ENCODE measurements at places on chromosomes 2 and 18. TPM values are rescaled to one million over a fixed set of nuclear protein-coding genes. Genes with fewer than 3 reads are reported as not detected.

UGT1A1 gene
- not detected for total RNA-seq

SLC39A6 gene
- total RNA-seq: 29.6 TPM

C2orf15 gene
- total RNA-seq: not detected

AP1S3 gene
- total RNA-seq: 0.91 TPM

ANKRD30B gene
- not detected for total RNA-seq

- no peak overlapping the region for H3K4me3 ChIP-seq
- H3K27me3 ChIP-seq: no peaks in the 10 kb centered on the region
- no peak overlapping the region for H3K27ac ChIP-seq
- peaks cover 2% of the 10 kb centered on the region for H3K4me1 ChIP-seq
Observed at GRCh38 chr2:55970500-55970899, 46.9 kb upstream of the EFEMP1 start.

DNA sequence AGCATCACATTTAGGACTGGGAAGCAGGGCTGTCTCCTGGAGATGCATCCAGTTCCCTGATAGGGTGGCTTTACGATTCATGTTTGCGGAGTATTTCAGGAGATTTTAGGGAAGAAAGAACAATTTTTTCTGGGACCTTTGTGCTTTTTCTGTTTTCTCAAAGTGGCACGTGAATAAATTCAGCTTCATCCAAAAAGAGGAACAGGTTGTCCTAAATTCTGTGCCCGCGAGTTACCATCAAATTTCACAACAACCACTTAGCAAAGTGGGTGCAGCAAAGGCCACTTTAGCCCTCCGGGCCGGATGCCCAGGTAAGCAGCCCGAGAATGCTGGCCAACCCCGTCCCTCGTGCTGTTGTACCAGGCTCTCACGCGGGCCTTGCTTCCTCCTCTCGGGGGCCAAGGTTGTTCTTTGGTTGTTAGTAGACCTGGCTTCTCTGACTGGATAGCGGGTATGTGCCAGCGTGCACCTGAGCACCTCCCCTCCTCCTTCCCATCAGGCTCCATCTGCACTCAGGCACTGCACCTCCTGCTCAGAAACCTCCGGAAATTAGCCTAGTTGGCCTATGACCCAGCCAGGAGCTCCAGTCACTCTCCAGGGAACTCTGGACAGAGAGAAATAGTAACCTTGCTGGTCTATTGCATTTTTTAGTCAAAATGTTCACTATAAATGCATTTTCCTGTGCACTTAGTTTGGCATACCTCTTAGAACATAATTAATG, 83.0 kb downstream of the CMPK2 start:
- no peaks in the 10 kb centered on the region for H3K27me3 ChIP-seq
- DNase-seq: no peak
- no peak overlapping the region for H3K4me3 ChIP-seq
- H3K36me3 ChIP-seq: no peaks in the 10 kb centered on the region

- H3K27me3 ChIP-seq: no peaks in the 10 kb centered on the region
- H3K27ac ChIP-seq: no peak overlapping the region
- no peaks in the 10 kb centered on the region for H3K4me1 ChIP-seq
- no peak for DNase-seq
- no peaks in the 10 kb centered on the region for H3K36me3 ChIP-seq
Observed at GRCh38 chr2:179140571-179140970, 90.6 kb upstream of the CCDC141 start.

- no peak overlapping the region for H3K4me3 ChIP-seq
- no peak overlapping the region for H3K27ac ChIP-seq
- H3K27me3 ChIP-seq: no peaks in the 10 kb centered on the region
- no peak for DNase-seq
- H3K4me1 ChIP-seq: no peaks in the 10 kb centered on the region
Observed at GRCh38 chr18:79902640-79903039, 48.8 kb downstream of the SLC66A2 start.

DNA sequence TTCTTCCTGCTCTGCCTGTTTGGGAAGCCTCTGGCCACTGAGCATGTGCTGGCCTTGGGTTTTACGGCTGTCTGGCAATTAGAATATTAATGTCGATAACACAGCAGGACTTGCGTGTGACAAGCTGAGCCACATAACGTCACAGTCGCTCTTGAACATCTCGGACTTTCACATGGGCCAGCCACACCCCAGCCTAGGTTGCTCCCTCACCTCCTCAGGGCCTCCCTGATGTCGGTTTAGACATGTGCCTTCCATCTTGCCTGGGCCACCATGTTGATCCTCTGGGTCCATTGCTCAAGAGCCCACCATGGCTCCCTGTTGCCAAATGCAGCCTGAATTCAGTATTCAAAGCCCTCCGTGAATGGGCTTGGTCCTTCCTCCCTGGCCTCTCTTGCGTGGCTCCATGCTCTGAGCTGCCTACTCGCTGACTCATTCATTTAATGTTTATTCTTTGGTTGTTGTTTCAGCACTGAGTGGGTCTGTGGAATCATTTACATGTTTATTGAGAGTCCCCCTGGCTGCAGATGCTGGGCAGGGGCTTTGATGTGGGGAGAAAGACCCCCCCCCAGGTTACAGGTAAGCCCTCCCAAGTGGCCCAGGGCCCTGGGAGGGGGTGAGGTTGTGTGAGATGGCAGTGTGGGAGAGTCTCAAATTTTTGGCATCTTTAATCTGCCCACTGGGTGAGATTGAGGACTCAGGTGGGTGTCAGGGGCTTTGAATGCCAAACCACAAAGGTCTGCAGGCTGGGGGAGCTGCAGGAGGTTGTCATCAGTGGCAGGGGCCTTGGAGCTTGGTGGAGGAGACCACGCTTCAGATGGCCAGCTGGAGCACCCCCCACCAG, 62.0 kb downstream of the ODC1 start:
- no peaks in the 10 kb centered on the region for H3K36me3 ChIP-seq
- no peak overlapping the region for H3K4me3 ChIP-seq
- H3K27me3 ChIP-seq: no peaks in the 10 kb centered on the region
- DNase-seq: no peak

DNA sequence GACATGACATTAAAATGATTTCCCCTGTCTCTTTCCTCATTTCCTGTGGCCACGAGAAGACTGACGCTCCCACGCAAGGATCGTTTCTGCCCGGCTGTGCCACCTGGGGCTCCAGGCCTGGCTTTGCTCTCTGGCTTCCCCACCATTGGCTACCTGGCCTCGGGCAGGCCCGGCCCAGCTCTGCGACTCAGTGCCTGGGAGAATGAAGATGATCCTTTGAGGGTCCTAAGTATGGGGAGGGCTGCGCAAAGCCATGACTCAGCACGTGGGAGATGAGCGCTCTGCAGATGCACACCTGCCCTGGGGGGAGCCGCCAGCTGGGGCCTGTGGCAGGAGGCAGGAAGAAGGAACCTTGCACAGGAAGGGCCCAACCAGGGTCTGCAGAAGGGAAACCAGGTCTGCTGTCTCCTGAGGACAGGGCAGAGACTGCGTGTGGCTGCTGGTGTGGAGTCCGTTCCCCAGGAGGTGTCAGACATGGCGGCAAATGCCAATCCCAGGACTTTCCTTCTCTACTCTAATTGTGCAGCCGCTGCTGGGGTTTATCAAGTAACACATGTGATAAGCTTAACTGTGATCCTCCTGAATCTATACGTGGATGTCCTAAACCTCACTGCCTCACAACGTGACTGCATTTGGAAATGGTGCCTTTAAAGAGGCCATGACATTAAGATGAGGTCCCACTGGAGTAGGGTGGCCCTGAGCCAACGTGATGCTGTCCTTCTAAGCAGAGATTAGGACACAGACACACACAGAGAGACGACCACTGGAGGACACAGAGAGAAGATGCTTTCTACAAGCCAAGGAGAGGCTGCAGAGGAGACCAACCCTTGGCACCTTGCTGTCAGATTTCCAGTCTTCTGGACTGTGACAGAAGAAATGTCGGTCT, 32.9 kb downstream of the MBP start:
- no peak overlapping the region for H3K27ac ChIP-seq
- H3K27me3 ChIP-seq: no peaks in the 10 kb centered on the region
- DNase-seq: no peak
- no peaks in the 10 kb centered on the region for H3K36me3 ChIP-seq
- H3K4me3 ChIP-seq: no peak overlapping the region
- no peaks in the 10 kb centered on the region for H3K4me1 ChIP-seq

DNA sequence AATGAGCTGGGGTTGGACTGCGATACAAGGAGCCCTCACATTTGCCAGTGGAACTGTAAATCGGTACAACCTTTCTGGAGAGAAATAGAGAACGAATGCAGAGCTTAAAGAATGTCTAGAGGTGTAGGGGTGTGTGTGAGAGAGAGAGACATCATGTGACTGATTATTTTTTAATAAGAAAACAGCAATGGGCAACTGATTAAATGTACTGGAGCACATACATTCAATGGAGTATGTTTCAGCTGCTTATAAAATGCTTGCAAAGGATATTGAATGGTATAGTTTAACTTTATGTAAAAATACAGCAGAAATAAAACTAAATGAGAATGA, 391 bp upstream of the TMEM17 start:
- no peaks in the 10 kb centered on the region for H3K27me3 ChIP-seq
- H3K4me3 ChIP-seq: peak overlapping the region; percentile 53
- H3K27ac ChIP-seq: no peak overlapping the region
- no peaks in the 10 kb centered on the region for H3K4me1 ChIP-seq
- no peak for DNase-seq

- no peaks in the 10 kb centered on the region for H3K36me3 ChIP-seq
- no peak overlapping the region for H3K27ac ChIP-seq
- no peaks in the 10 kb centered on the region for H3K4me1 ChIP-seq
- H3K4me3 ChIP-seq: no peak overlapping the region
- no peaks in the 10 kb centered on the region for H3K27me3 ChIP-seq
Observed at GRCh38 chr2:216879727-216880508, 20.1 kb upstream of the TNP1 start.

DNA sequence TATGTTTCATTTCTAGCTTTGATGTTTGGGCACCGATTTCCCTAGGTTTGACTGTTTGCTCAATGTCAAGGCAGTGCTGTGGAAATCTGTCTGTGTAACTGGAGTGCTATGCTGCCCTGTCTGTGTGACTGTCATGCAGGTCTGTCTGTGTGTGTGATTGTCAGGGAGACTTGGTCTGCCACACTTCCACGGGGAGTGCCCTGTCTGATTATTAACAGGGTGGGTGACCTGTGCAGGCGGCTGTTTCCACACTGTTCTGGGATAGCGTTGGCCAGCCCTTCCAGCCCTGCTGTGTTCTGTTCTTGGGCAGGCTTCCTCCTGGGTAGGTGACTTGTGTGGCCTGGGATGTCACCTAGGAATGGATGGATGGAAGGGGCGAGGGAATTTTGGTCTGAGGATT, 85.3 kb downstream of the FHOD3 start:
- no peaks in the 10 kb centered on the region for H3K4me1 ChIP-seq
- no peaks in the 10 kb centered on the region for H3K36me3 ChIP-seq
- H3K27me3 ChIP-seq: no peaks in the 10 kb centered on the region
- no peak overlapping the region for H3K4me3 ChIP-seq

DNA sequence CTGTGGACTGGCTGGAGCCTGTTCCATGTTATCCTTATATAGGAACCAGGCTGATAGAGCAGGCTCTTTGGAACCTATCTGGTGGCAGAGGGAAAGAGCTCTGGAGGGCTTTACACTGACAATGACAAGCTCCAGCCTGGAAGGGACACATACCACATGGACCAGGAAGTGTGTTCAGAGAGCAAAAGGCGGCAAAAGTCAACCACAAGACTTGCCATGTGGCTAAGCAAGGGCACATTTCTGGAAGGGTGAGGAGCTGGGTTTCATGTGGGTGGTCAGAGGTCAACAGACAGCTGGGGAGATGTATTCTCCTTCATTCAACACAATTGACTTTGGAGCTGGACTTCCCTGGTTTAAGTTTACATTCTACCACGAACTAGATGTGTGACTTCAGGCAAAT, 325.2 kb downstream of the DYSF start:
- H3K27ac ChIP-seq: no peak overlapping the region
- no peaks in the 10 kb centered on the region for H3K27me3 ChIP-seq
- DNase-seq: no peak
- no peaks in the 10 kb centered on the region for H3K36me3 ChIP-seq

DNA sequence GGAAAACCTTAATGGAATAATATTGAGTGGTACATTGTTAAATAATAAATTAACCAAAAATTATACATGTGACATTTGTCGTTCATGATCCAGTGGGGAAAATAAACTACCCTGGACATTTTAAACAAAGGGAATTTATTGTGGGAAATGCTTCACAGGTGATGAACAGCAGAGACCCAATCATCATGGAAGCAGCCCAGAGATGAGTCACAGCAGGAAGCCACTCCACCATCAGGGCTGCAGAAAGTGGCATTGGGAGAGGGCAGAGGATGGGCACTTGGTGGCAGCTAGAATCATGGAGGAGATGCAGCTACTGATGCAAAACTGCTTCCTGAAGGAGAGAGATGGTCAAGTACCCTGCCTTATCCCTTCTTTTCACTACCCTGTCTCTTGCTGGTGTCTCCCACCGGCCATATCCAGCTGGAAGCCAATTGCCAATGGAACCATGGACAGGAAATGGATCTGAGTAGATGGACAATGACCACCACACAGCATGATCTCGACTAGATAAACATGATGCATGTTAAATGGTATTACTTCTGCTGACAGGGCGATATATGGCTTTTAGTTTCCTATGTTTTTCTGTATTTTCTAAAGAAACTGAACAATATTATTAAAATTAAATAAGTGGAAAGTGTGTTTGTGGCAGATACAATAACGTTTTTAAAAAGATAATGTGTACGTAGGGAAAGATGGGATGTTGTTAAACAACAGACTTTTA, 139.8 kb downstream of the RPIA start:
- no peaks in the 10 kb centered on the region for H3K27me3 ChIP-seq
- H3K4me3 ChIP-seq: no peak overlapping the region
- no peak overlapping the region for H3K27ac ChIP-seq
- DNase-seq: no peak

DNA sequence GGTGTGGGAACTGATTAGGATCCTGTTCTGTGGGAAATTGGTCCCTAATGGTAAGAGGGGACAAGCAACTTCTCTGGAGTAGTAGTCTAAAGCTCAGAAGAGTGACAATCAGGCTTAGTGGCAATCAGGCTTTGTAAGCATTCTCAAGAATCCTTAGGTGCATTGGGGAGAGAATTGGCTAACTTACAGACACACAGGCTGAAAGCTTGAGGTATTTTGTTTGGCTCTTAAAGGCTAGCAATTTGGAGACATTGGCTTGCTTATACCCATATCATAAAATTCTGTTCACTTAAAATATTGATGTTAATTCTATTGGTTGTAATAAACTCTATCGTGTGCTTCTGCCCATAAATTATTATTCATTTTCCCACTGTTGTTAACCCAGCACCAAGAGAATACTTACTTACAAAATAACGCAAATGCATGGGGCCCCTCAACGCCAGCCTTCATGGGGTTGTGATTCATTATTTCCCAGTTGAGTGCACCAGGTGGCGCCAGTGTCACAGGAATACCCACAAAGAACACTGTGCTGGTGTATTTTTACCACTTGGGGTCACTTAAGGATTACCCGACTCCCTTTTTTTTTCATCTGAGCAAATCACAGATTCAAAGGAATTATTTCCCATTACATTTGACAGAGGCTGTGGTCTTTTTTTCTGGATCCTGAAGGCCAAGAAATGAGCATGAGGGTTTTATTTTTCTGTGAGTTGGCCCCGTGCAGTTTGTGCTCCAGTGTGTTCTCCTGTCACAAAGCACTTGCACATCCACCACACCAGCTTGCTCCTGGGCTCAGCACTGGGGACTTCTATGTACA, 45.5 kb downstream of the DDX1 start:
- no peak overlapping the region for H3K27ac ChIP-seq
- H3K4me3 ChIP-seq: no peak overlapping the region
- DNase-seq: peak; percentile 66
- peaks cover 2% of the 10 kb centered on the region for H3K36me3 ChIP-seq
- H3K27me3 ChIP-seq: no peaks in the 10 kb centered on the region

- DNase-seq: no peak
- no peak overlapping the region for H3K4me3 ChIP-seq
- no peaks in the 10 kb centered on the region for H3K36me3 ChIP-seq
- H3K27ac ChIP-seq: no peak overlapping the region
- no peaks in the 10 kb centered on the region for H3K4me1 ChIP-seq
Observed at GRCh38 chr2:24824071-24824588, 30.9 kb downstream of the CENPO start.

Measured in aorta (tissue), 5 donors.